ENCODE measurements at places on chromosomes 5 and 9.
A peak's percentile ranks its signal among the peaks of the same experiment; 100 is the strongest.

DNA sequence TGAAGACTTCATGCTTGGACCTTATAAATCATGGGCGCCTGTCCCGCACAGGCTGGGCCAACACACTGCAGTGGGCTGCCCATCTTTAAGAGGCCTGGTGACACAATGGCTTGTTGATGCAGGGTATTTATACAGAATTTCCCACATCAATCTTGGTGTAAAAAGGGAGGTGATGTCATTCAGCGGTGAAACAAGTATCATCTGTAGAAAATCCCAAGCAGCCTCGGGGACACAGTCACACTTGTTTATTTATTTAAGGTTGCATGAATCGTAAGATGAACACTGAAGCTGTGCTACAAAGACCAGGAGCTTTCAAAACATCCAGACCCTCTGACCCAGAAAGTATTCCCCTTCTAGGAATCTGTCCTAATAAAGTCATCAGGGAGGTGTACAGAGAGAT, 40.5 kb downstream of the SMIM23 start:
- no peak for DNase-seq

GRCh38 chr5:58938563-58939424, 355.9 kb downstream of the RAB3C start:
- peak; percentile 69 for DNase-seq

DNA sequence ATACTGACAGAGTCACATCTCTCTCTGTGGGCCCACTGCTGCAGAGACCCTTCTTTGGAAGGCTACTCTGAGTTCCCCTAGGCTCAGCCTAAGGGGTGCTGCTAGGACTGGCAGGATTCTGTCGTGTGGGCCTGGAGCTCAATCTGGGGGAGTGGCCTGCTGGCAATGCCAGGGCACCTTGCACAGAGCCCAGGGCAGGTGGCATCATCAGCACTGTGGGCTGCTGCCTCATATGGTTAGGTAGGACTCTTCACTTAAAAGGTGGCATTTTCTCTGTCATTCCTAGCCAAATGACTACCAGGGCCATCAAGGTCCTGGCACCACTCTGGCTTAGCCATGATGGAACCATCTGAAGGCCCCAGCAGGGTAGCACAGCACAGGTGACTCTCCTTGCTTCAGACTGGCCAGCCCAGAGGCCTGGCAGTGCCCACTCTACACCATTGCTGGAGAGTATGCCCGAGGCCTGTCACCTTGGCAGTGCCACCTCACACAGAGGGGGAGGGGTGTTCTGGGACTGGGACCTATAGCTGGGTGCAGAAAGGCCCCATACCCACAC, 21.9 kb downstream of the PITX1 start:
- DNase-seq: no peak

DNA sequence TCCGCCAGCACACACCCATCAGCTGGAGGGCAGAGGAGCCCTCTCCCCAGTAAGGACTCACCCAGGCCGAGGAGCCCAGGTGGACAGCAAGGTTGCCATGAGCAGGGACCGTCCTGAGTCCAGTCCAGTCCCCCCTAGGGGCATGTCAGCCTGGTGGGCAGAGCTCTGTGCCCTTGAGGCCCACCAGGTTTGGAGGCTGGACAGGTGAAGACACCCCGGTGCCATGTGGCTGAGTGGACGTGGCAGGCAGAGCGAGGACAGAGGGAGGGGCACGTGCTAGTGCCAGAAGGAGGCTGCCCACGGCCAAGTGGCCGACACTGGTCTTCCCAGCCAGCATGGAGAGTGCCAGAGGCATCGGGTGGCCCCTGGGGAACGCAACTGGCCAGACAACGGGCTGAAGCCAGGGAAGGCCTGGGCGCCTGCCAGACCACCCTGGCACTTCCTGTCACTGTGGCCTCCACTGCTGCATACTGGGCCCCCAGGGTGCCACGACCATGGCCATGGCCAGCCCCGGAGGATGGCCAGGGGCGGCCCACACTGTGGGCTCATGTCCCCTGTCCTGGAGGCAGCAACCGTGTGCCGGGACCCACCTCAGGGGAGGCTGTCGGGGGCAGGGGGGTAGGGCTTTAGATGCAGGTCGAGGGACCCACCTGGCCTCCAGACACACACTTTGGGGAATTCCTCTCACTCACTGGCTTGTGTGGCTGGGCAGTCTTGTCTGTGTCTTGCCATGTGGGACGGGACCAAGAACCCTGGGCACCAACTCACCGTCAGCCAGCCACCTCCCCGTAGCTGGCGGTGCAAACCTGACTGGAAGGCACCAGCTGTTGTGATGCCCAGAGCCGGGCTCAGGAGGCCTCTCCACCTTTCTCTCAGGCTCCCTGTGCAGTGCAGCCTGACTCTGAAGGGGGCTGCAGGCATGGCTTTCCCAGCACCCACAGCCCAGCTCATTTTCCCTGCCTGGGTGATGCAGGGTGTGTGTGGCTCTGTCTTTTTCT, 42.3 kb upstream of the LPCAT1 start:
- no peak for DNase-seq

DNA sequence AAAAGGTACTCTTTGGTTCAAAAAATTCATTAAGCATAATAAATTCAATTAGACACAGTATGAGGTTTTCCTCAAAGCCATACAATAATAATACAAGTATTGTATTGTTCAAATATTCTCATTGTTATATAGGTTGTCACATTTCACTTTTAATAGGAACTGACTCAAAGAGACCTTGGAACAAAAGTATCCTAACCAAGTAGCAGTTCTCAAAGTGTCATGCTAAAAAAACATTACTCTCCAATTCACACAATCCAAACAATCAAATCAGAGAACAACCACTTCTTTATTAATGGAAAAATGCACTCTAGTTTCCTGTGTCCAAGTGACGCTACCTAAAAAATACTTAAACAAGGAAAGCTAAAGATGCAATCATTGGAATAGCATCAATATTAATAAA, 115.4 kb downstream of the DENND1A start:
- DNase-seq: no peak

DNA sequence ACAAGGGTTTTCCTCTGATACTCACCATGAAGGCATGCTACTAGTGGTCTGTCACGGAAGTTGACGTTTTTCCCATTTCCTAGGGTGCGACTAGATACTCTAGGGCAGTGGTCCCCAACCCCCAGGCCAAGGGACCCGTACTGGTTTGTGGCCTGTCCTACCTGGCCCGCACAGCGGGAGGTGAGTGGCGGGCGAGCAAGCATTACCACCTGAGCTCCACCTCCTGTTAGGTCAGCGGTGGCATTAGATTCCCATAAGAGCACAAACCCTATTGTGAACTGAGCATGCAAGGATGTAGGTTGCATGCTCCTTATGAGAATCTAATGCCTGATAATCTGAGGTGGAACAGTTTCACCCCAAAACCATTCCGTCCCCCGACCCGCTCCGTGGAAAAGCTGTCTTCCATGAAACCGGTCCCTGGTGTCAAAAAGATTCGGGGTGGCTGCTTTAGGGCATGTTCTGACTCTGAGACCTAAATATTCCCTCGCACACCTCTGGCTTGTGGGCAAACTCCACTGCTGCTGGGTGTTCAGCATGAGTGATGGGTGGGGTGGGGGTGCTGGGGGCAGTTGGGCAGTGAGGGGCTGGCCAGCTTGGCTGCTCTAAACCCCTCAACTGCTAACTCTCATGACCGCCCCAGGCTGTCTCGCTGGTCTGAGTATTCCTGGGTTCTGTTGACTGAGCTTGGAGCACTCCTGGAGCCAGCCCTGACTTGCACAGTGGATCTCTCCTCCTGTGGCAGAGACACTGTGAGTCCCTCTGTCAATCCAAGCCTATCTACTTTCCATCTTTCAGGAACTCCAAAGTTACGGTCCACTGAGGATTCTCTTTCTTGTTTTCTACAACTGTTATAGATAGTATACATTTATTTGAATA, 78.3 kb upstream of the NEK6 start:
- DNase-seq: no peak

- no peak for DNase-seq
Observed at GRCh38 chr5:104295991-104296390, 733.4 kb upstream of the NUDT12 start.

DNA sequence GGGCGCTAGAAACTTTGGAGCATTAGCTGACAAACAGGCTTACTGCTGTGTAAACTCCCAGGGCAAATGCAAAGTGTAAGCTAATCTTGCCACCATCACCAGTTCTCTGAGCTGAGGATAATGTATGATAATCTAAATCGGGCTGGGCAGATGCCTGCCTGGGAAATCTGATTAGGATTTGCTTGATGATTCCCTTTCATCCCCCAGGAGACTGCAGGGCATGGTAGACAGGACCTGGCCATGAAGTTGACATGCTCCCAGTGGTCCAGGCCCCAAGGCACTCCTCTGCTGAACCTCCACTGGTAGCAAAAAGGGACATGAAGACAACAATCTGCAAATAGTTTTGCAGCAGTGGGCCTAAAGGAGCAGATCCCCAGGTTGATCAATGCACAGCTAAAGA, 317.5 kb downstream of the SPOCK1 start:
- DNase-seq: peak; percentile 97

DNA sequence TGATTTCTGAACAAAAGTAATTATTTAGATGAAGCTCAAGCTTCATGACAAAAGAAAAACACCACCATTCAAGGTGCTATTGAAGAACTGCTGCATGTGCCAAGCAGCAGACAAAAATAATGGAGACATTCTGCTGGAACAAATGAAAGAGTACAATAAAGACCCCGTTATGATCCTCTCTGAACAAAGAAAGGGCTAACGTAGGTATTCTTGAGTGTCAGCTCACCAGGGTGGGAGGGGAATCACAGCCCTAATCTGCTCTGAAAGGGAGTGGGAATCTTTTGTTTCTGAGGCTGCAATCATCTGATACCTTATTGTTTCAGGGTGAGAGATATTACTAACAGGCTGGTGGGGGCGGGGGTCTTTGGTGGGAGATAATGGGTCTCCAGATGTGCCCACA, 15.4 kb downstream of the CEMIP2 start:
- no peak for DNase-seq

DNA sequence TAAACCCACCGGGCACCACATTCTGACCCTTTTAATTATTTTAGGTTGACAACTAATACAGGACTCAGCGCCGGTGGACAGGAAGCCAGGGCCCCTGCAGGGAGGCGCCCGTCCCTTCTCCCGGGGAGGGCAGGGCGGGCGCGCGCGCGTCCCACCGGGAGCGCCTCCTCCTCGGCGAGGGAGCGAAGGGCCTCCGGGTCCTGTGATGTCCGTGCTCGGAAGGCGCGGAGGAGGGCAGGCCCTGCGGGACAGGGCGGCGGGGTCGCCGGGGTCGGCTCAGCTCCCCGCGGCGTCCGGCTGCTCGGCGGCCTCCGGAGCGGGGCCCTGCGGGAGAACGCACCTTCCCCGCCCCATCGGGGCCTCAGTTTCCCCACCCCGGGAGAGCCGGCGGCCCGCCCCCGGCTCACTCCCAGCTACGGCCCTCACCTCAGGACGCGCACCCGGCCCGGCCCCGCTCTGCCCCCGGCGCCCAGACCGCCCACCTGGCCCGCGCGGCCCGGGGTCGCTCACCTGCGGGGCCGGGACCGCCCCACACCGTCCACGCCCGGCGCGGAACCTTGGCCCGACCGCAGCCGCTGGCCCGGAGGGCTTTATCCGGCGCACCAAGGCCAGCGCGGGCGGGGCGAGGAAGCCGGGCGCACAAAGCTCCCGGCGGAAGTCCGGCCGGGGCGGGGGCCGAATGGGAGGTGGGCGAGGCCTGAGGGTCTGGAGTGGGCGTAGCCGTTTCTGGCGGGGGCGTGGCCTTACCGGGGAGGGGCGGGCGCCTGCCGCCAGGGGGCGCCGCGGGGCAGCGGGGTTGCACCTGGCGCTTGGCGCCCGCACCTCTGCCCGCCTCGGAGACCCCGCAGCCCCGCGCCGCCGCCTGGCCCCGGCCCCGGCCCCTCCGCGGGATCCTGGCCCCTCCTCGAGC, at the start of the genes EXD3 and NOXA1:
Gene EXD3 (minus strand): TSS at position 559 of the 910 bp plus-strand sequence. CDS start 27,805 bp downstream, outside the sequence.
Gene NOXA1 (plus strand): TSS at position 790 of the 910 bp plus-strand sequence. CDS start 137 bp downstream, outside the sequence.
- peak; percentile 95 for DNase-seq

Data from NCI-H82 (cell line).